ENCODE measurements at places on chromosomes 2 and 18.

GRCh38 chr18:56479841-56480240, 158.6 kb downstream of the TXNL1 start:
- no peak for DNase-seq

DNA sequence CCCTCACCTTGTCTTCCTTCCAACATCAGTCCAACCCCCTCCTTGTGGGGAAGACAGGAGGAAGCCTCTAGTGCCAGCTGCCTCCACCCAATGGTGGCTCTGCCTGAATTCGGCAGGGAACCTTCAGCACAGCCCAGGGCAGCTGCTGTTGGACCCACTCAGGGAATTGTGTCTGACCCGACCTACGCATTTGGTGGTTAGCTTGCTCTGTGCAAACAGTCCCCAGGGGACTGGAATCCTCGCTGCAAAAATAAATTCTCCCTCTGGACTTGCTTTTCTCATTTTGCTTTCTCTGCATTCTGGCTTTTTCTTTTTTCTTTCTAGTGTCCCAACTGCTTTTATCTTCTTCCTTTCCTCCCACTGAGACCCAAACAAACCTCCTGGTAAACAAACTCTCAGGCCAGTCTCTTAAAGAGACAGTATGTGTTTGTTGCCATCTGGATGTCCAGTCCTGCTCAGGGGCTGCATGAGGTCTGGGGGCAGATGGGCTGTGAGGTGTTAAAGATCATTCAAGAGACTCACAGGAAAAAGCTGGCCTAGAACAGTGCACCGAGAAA, 137.7 kb upstream of the HAAO start:
- DNase-seq = no peak

DNA sequence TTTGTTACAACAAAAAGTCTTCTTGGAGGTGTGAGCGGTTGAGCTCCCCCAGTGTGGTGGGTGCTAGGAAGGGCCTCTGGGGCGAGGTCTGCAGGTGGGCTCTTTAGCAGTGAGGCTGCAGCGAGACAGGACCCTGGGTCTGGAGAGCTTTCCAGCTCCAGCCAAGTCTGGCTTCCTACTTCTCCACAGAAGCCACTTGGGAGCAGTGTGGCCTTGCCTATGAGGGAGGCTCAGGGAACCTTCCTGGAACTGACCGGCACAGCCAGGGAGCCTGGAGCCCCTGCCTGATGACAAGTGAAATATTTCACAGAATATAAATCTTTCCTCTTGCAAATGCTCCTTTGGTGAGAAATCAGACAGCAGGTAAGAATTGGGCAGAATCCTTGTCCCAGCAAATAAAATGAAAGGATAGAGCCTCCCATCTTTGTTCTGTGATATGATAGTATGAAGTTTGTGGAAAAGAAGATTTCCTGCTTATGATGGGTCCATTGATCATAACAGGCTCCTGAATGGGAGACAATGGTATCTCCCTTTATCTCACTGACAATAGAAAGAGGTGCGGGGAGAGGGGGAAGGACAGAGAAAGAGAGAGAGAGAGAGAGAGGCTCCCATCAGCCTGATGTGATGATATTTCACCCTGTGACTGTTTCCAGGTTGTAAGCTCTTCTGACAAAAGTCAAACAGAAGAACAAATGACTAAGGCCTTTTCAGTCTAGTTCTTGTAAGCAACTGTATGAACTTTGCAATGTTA, 289.8 kb upstream of the SPRED2 start:
- no peak for DNase-seq

- DNase-seq = no peak
These were observed 10.2 kb downstream of the AFTPH start for GRCh38 chr2:64534363-64534762.

- DNase-seq = no peak
These were observed 5.6 kb downstream of the FBXO36 start for GRCh38 chr2:229927817-229928321.

DNA sequence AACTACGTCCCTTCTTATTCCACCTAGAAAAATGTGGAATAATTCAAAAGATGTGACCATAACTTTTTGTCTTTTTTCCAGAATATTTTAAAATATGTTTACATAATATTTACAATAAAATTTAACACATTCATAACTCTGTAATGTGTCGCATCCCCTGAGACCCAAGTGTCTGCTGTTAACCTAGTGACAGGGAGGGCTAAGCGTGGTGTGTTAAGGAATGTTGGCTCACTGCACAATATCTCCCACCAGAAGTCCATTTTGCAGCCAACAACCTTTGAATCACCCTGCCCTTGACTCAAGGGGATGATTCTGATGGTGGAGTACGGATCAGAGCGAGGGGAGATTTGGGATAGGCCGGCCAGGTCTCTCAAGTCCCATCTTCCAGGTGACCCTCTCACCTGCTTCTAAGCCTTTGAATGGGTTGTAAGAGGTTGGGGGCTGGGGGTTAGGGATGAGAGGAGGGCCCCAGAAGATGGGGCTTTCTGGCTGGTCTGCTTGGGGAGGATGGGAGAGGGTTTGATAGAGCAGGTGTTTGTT, 43.3 kb downstream of the SERTAD2 start:
- no peak for DNase-seq

- no peak for DNase-seq
These were observed 55.3 kb upstream of the TMEM163 start for GRCh38 chr2:134773759-134774742.

- no peak for DNase-seq
These were observed 16.1 kb upstream of the CREB1 start for GRCh38 chr2:207513551-207514257.

DNA sequence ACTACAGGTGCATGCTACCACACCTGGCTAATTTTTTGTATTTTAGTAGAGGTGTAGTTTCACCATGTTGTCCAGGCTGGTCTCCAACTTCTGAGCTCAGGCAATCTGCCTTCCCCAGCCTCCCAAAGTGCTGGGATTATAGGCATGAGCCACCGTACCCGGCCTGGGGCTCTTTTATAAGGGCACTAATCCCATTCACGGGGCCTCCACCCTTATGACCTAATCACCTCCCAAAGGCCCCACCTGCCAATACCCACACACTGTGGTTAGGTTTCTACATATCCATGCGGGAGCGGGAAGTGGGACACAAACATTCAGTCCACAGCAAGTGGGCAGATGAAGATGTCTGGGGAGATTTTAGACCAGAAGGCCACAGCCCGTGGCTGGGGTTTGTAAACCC, 164.7 kb upstream of the SH3BP4 start:
- no peak for DNase-seq

DNA sequence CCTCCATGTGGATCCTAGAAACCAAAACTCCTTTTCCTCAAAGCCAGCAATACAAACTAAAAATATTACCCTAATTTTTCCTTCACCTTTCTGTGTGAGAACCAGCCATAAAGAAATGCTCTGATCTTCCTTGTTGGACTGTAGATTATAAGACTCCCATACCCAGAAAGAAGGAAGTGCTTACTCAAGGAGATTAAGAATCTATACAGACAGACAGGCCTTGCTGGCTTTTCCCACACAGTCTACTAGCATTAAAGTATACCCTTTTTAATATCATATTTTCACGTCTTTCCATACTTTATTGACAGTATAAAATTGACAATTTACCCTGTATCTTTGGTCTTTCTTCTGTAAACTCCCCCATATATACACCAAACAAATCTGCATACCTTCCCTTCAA, 139.0 kb downstream of the GULP1 start:
- DNase-seq = no peak

GRCh38 chr2:172813314-172813888, 77.8 kb downstream of the RAPGEF4 start:
- DNase-seq = no peak

DNA sequence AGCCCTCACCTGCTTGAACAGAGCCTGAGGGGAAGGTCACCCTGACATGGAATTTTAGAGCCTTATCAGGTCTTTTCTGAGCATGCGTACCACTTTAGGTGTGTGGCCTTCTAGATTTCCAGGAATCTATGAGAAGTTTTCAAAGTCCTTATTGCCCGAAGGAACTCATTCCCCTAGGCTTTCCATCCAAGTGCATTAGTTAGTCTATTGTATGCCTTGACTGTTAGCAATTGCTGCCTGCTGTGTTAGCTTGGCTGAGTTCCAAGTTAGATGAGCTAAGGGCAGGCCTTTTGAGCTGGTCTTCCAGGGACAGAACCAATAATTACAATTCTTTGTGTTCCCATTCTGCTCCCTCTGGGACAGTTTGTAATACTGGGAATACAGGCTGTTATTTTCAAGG, 30.8 kb upstream of the PUM2 start:
- DNase-seq = no peak

DNA sequence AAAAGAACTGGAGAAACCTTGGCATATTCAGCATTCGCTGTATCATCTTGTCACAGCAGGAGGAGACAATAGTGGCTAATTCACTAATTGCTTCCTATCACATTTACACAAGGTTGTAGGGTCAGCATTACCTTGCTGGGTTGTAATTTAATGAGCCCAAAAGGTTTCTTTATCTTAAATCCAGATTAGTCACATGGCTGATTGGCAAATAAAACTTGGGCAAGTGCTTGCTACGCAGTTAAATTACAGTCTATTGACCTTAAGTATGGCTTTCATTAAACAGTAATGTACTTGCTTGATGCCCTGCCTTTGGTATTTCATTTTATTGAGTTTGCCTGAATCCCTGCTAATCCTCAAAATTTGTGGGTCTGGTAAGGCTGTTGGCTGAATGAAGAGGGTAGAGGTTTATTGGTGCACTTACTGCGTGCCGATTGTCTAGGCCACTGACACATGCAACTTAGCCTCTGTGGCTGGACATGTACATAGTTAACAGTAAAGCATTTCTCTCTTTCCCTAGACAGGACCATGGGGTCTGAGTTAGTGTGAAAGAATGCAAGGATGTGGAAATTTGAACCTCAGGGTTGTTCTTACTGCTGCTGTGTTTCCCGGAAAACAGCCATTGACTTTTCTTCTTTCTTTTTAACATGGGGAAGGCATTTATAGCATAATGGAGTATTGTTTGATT, 34.3 kb downstream of the FMNL2 start:
- no peak for DNase-seq

DNA sequence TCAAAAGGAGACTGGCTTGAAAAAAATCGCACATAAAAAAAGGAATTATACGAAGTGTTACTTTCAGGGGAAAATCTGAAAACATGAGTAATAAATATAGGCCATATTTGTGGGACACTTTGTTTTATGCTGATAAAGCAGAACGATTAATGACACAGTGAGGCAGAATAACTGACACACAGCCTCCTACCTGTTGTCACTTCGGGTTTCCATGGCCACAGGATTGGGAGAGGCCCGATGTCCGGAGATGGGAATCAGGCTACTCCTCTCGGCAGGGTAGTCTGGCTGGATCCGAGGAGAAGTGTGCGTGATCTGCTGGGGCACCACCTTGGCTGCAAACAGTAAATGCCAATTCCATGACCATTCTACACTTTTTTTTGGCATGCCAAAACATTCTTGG, 31.7 kb downstream of the SAP130 start:
- DNase-seq = no peak

DNA sequence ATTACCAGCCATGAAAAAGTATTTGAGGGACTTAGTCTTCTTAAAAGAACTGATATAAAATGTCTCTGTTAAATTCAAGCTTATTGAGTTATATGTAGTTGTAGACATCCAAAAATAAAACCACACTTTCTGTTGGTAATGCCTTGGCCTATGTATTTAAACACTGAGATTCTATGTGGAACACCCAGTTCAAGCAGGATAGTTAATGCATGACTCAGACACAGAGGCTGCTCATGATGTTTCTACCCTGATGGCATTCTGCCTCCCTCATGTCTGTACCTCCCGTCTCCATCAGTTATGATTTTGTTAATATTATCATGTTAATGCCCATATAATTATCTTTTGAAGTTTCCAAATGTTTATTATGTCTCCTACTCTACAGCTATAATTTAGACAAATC, 164.5 kb downstream of the XIRP2 start:
- no peak for DNase-seq

DNA sequence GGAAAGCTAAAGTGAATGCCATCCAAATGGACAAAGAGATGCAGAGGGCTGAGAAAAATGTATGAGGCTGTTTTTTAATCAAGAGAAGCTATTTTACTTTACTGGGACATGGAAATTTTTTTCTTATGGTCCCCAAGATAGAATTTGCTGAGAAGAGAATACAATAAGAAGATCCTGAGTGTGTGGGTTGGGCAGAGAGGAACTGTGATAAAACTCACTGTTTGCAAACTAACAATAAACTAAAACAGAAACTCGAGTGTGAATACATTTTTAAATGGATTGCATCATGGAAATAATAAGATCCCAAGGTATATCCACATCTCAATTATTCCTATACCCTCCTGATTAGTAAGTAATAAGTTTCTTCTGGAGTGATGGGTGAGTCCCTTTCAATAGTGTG, 4.4 kb downstream of the NEB start:
- no peak for DNase-seq

DNA sequence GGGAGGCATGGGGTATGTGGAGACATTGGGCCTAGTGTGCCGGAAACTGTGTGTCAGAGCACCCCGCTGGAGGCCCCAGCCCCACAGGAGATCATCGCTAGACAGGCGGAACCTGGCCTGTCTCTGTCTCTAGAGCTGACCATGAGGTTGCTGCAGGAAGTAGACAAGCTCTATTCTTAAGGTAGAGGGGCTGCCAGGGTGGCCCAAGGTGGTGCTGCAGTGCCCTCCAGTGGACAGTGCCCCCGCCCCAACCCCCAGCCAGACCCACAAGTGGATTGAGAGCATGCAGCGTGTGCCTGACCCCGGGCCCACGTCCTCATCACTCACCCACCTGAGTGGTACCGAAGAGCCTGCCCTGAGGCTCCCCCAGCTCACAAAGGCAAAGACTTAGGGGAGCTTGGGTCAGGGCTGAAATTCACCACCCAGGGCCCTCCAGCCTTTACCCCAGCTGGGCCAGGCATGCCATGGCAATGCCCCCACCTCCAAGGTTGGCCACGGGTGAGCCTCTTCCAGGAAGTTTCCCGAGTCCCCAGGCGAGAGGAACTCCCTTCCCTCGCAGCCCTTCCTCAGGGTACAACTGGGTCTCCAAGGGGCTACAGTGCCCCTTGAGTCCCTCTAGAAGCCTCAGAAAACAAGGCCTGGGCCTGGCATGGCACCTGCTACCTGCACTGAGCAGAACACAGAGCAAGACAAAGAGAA, 155.0 kb downstream of the TTC32 start:
- no peak for DNase-seq

DNA sequence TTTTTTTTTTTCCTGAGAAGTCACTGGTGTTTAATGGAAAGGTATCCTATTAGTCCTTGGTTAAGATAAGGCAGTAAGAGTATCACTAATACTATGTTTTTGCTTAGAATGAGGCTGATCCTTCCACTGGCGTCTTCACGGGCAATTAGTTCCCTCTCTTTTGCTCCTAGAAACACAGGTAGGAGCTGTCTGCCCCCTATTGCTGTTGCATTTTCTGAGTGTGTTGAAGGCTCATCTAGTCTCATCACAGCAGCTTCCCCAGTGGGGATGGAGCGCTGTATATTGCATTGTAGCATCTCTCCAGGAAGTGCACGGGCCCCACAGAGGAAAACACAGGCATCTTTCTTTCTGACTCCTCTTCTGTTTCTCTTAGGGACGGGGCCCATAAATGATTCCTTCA, 145.0 kb downstream of the NAPG start:
- DNase-seq = no peak

Measured in stimulated activated CD4-positive, alpha-beta T cell treated with anti-CD3 and anti-CD28 coated beads, Interleukin-4, amount 100 ng/mL, for 4 hours (primary cell).